Hindlimb muscle (tissue), 1 donor: ENCODE measurements at places on chromosomes 16 and 17. TPM values are rescaled to one million over a fixed set of nuclear protein-coding genes. Genes with fewer than 3 reads are reported as not detected.

Gene VKORC1
- 59.1 TPM for polyA plus RNA-seq

DNA sequence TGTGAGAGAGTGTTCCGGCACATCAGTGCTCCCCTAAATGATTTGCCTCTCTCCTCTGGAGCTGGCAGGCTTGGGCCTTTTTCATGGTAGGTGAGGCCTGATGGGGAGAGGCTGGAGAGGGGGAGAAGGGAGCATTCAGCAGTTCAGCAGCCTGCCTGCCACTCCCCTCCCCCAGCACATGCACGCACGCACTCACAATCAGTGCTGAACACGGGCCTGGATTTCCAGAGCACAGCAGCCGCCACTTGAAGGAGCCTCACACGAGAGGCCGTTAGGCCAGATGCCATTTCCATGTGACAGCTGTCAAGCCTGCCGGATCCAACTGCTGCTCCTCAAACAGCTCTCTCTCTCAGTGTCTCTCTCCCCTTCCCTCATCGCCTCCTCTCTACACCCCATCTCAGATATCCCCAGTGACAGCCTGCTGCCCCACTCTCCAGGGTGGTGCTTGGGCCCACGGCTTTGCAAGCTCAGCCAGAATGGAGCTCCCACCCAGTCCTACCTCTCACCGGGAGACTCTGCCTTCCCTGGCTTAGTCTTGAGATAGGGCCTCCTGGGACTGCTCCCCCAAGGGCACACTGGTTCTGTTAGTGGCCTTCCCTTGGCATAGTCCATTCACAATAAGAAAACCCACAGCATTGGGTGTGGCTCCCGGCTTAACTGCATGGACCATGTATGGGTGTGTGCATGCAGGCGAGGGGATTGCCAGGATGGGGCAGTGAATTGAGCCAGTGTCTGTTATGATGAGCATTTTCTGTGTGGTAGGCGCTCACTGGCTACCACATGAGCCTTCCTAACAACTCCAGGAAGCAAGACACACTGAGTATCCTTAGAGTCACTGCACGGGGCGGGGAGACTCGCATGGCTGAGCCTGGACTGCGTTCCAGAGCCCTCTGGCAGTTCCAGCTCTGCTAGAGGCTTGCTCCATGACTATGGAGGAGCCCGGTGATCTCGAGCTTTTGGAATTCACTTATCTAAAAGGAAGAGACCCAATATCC, 226.2 kb downstream of the CCDC182 start:
- no peak for DNase-seq

GRCh38 chr17:75476752-75477489, 20.5 kb downstream of the TMEM94 start:
- no peak for DNase-seq

Gene NPIPB6
- 1.4 TPM for polyA plus RNA-seq

Gene RNF40
- polyA plus RNA-seq = 52.3 TPM

DNA sequence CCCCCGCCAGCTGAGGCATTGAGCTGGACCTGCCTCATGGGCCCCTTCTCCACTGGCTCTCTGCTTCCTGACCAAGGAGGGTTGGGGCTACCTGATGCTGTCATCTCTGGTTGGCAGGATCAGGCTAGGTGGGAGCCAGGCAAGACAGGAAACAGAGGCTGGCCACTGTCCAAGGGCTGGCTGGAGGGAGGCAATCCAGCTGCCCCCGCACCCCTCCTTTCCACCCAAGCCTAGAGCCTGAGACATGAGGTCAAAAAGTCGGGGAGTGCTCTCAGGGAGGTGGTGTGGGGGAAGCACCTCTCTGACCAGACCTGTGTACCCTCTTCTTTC, 14.5 kb downstream of the NGFR start:
- DNase-seq = no peak

Gene PTX4
- 0.59 TPM for polyA plus RNA-seq

GRCh38 chr17:76452127-76452659, 759 bp downstream of the UBE2O start:
- DNase-seq = no peak

GRCh38 chr16:82700541-82701235, 73.9 kb downstream of the CDH13 start:
- no peak for DNase-seq

Gene RNU2-1
- 2.1 TPM for polyA plus RNA-seq

GRCh38 chr16:48124266-48124665, 31.5 kb downstream of the ABCC12 start:
- DNase-seq = no peak
